ENCODE measurements at places on chromosomes 5 and 9.

GRCh38 chr5:168085261-168086031, 206.0 kb upstream of the WWC1 start:
- peak; percentile 55 for ATAC-seq

DNA sequence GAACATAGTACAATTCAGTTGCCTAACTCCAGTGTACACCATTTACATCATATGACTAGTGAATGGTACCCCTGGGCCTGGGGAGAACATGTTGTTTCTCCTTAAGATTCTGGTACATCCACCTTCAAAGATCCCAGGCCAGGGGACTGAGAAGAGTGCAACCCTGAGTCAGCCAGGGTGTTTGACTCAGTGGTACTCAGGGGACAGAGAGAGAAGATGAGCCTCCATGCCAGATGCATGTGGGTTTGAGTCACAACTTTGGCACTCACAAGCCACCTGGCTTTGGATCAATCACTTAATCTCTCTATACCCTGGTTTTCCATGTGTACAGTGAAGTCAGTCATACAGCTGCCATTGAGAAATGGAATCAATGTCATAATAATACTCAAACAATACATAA, 53.7 kb downstream of the MAP1B start:
- no peak for ATAC-seq

GRCh38 chr5:9761706-9762105, 131.6 kb upstream of the TAS2R1 start:
- no peak for ATAC-seq

- ATAC-seq, result no peak
Measured at GRCh38 chr9:128894764-128895163, 12.8 kb downstream of the LRRC8A start.

DNA sequence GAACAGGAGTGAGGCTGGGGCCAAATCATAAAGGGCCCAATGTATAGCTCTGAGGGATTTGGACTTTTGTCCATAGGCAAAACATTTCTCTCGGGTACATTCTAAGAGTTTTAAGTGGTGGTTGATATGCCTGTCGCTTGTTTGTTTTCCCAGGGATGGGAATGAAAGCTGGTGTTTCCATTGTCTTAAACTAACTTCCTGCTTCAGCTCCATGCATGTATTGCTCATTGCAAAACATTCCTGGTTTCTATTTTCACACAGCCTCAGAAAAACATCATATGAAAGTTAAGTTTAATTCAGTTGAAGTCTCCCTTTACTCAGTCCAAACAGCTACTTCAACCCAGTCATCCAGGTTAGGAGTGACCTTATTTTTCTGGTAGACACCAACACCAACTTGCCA, 235.0 kb downstream of the ACTL7B start:
- no peak for ATAC-seq

All from SK-N-SH treated with all-trans-retinoic acid at 6 μM for 48 hours (cell line).